ENCODE measurements at places on chromosomes 6 and 20.

DNA sequence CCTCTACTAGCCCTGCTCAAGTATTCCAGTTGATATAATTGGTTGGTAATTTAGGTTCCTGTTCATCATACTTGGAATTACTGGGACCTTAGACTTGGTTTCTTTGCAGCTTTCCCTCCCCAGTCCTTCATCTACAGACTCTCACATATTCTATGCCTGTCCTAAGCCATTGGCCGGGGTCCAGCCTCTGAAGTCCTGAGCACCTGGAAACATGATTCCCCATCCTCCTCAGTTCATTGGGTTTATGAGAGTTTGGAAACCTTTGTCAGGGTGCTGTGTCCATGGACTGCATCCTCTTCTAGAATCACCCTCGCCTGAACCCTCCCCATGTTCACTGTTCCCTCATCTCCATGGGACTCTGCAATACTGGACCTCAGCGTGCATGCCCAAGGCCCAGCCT is 8.8 kb downstream of the GSTA2 start:
- no peak for DNase-seq

- DNase-seq: no peak
These were observed 209.9 kb downstream of the LY86 start for GRCh38 chr6:6798448-6798860.

- peak; percentile 25 for DNase-seq
These were observed 194.8 kb downstream of the COL9A1 start for GRCh38 chr6:70107852-70108629.

DNA sequence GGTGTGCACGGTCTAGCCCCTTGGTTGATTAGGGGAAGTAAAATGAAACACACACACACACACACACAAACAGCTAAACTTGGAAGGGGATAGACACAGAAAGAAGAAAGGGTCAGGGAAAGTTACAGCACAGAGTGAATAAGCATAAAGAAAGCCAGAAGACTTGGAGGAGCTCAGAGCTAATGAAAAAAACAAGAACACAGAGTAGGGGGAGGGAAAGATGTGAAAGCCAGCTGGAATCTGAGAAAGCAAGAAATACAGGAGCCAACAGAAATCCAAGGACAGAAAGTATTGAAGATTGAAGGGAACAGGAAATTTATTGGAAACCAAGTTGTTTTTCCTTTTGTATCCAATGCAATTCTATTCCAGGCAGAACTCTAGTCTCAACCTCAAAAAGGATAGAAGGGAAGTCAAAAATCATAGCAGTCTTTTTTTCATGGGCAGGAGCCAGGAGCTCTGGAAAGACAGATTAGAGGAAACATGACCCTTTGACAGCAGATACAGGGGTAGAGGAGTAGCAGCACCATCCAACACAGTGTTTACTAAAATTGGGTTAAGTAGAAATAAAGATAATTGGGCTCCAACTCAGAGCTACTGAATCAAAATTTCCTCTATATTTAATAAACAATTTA is 10.1 kb downstream of the HMGCLL1 start:
- no peak for DNase-seq

DNA sequence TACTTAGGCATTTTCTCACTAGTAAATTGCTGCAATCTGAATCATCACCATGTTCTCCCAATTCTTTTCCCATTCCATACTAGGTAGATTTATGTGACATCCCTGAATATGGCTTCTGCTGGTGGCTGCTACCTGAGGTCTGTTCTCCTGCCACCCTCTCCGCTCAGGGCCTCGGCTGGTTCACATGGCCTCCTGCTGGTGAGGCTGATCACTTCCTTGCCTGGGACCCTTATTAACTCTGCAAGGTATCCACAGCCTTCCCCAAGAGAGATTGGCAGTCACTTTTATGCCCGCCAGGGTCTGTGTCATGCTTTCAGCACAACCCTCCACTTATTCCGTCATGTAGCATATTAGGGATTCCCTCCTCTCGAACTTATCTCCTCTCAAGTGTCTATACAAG is 424.5 kb upstream of the FLRT3 start:
- DNase-seq: no peak

DNA sequence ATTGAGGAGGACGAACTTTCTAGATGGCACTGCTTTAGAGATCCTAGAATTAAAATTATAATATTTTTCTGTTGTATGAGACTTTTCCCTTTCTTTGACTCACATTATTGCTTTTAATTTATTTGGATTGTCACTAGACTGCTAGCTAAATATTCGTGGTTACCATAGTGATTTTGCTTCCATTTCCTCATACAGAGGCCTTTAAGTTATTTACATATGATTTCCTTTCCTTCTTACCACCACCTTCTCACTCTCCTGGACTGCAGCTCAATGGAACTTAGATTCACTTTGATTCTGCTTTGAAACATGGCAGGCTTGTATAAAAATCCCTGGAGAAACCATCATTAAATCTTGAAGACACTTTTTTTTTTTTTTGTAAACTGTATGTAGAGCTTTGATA is 222.9 kb downstream of the LAMA2 start:
- DNase-seq: no peak

DNA sequence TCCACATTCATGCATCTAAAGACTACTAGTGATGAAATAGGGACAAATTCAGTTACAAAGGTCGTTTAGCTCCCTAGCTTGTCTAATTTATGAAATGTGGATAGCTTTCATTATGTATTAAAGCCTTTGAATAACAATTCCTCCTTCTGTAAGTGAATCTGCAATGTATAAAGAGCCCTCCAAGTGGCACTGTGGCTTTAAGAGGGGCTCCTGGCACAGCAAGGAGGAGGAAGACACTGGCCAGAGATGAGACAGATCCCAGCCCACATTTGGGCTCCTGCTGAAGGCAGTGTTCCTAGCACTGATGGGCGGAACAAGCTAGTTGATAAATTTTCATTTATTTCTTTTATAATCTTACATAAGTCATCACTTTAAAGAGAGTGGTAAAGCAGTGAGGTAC is 17.6 kb upstream of the FUCA2 start:
- DNase-seq: peak; percentile 43

DNA sequence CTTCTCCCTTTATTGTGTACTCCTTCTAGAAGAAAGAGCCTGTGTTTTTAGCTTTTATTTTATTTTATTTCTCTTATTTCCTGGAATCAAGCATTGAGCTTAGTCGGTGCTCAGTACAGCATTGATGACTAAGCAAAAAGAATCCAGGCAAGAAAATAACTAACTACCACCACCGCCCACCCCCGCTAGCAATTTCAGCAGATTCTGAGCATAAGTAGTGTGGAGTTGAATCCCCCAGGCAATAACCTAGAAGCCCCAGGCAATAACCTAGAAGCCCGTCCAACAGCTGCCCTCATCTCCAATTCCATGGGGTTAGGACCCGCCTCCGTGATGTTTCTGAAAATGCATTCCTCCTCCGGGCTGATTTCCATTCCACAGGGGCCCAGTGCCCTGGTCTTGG is 258.0 kb upstream of the TAB2 start:
- peak; percentile 40 for DNase-seq

- no peak for DNase-seq
These were observed 202.4 kb downstream of the MOXD1 start for GRCh38 chr6:132198896-132199295.

- no peak for DNase-seq
These were observed 31.1 kb upstream of the SSTR4 start for GRCh38 chr20:23003881-23004460.

DNA sequence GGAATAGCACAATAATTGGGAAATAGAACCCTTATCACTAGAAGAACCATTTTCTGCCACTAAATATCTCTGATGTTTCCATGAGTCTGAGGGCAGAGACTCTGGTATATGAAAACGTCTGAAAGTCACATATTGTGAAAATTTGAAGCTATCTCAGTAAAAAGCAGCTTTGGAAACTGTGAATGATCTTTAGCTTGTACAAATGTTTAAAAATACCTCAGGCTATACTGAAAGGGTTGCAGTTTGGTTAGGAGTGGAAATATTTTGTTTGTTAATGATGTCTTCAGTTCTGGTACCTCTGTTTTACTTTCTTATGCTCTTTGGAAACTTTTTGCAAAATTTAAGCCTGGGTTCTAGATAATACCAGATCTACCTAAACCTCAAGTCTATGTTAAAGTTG is 135.0 kb downstream of the SLC16A10 start:
- no peak for DNase-seq

- DNase-seq: no peak
These were observed 63.7 kb upstream of the PTPN1 start for GRCh38 chr20:50446351-50447101.

DNA sequence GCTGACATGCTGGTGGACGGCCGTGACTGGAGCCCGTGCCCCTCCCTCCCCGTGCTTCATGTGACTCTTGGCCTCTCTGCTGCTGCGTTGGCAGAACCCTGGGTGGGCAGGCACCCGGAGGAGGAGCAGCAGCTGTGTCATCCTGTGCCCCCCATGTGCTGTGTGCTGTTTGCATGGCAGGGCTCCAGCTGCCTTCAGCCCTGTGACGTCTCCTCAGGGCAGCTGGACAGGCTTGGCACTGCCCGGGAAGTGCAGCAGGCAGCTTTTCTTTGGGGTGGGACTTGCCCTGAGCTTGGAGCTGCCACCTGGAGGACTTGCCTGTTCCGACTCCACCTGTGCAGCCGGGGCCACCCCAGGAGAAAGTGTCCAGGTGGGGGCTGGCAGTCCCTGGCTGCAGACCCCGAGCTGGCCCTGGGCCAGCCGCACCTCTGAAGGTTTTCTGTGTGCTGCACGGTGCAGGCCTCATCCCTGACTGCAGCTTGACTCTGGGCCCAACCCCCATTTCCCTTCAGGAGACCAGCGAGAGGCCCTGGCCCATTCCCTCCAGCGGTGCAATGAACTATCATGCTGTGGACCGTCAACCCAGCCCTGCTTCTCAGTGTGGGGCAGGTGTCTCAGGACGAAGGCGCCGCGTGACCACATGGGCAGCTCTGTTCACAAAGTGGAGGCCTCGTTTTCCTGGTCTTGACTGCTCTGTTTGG is 8.1 kb downstream of the NPBWR2 start:
- no peak for DNase-seq

- DNase-seq: no peak
These were observed 93.4 kb downstream of the HIVEP2 start for GRCh38 chr6:142851601-142852000.

- DNase-seq: no peak
These were observed 337 bp upstream of the HCK start for GRCh38 chr20:32051720-32052089.

DNA sequence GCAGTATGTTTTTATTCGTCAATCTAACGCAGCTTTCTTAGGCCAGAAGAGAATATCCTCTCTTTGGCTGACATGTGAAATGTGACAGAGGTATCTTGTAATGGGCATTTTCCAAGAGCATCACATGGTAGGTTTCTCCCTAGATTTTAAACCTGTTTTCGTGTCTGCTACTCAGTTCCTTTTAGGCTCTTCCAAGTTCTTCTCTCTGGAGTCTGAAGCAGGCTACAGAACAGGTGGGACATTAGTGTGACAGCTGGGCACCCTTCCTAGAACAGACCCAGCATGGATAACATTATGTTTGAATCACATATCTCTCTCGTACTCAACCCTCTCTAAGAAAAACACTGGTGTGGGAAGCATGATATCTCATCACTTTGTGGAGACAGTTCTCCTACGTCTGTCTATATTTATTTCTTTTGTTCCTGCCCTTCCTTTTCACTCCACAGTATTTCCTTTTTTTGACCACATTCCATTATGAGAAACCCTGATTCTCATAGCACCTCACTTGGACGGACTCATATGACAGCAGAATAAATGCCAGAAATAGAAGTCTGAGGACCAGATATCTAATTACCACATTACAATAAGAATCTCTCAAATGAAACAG is 263.4 kb downstream of the NKAIN2 start:
- no peak for DNase-seq

GRCh38 chr6:30470968-30471367 is 18.3 kb upstream of the HLA-E start:
- no peak for DNase-seq

DNA sequence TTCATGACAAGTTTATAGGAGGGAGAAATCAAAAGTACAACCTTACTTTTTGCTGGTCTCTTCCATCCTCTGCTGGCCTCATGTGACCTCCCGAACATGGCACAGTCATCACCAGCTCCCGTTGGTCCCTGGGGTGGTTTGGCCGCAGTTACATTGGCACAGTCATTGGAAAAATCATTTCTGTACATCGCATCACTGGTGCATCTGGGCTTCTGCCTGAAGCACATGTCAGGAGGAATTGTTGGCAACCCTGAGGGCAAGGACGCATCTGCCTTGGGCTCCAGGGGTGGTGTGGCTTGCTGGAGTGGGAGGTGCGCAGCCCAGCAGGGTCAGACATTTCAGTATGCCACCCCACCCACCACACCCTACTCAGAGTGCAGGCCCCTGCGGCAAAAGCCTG is 162.9 kb upstream of the SLC24A3 start:
- DNase-seq: no peak

- no peak for DNase-seq
These were observed 71.0 kb downstream of the PREP start for GRCh38 chr6:105331927-105332326.

- no peak for DNase-seq
These were observed 25.2 kb downstream of the PACSIN1 start for GRCh38 chr6:34491091-34491430.

GRCh38 chr6:137145421-137145820 is 28.0 kb downstream of the IL22RA2 start:
- DNase-seq: no peak

GRCh38 chr6:28206928-28207509 is 18.1 kb upstream of the ZSCAN9 start:
- DNase-seq: no peak

DNA sequence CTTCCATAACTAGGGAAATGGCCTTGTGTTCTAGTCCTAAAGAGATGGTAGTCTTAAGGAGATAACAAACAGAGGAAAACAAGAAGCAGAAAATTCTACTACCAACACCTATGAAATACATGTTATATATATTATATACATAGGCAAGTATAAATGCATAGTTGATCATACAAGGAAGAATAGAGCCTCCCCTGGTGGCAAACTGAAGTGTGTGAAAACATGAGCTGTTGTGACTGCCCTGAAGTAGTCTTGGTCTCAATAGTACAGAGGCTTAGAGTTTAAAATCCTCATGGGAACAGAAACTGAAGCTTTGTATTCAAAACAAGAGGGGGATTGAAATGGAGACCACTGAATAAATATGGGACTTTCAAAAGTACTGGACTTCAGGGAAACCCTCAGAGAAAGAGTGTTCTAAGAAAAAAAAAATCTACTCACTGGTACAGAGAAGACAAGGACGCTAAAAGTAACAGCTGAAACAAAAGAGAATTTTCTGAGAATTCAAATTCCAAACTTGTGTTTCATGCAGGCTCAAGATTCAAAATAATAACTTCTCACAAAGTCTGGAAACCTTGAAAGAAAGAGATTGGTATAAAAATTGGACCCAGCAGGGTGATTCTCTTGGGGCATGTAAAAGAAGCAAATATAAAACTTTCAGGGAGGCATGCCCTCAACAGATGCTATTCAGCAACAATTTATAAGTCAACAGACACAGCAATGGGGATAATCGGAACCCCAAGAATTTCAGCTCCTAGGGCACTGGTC is 59.7 kb upstream of the SAMD3 start:
- peak; percentile 3 for DNase-seq

All from hematopoietic multipotent progenitor cell (in vitro differentiated cells).